ENCODE measurements at places on chromosomes 11 and 22.

DNA sequence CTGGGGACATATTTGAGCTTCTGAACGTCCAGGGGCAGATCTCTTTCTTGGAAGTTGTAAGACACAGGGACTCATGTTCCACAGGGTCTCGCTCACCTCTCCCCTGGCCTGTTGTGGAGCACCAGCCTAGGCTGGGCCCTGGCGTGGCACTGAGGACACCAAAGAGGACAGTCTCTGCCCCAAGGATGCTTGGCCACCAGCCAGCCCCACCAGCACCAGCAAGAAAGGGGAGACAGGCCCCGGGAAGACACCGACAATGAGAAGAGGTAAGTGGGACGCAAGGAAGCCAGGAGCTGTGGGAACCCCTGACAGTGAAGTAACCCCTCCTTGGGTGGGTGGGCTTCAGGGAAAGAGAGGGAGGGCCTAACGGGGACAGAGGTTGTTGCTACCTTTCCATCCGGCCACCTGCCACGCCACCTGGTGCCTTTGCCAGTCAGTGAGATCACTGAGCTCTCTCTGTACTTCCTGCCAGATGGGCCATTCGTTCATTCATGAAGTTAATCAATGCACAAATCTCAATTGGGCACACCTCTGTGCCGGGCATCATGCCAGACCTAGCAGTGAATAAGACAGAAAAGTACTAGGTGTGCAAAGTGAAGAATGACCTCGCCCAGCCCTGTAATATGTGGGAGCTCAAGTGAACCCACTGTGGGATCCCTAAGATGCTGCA, 11.1 kb downstream of the APOL5 start:
- no peak overlapping the region for H3K4me3 ChIP-seq
- H3K4me1 ChIP-seq, result no peaks in the 10 kb centered on the region
- DNase-seq, result no peak
- H3K36me3 ChIP-seq, result no peaks in the 10 kb centered on the region
- no peak overlapping the region for H3K27ac ChIP-seq

- H3K4me1 ChIP-seq, result no peaks in the 10 kb centered on the region
- no peak overlapping the region for H3K27ac ChIP-seq
- no peaks in the 10 kb centered on the region for H3K36me3 ChIP-seq
- peaks cover 30% of the 10 kb centered on the region for H3K27me3 ChIP-seq
Measured at GRCh38 chr11:120527111-120527761, 15.7 kb downstream of the GRIK4 start.

GRCh38 chr11:13861411-13861810, 101.1 kb upstream of the SPON1 start:
- H3K36me3 ChIP-seq, result peaks cover 3% of the 10 kb centered on the region
- peak overlapping the region; percentile 2 for H3K27ac ChIP-seq
- no peak overlapping the region for H3K4me3 ChIP-seq
- DNase-seq, result no peak

GRCh38 chr11:76209375-76209972, 3.2 kb upstream of the WNT11 start:
- peaks cover 46% of the 10 kb centered on the region for H3K27me3 ChIP-seq
- no peaks in the 10 kb centered on the region for H3K36me3 ChIP-seq
- DNase-seq, result peak; percentile 43

- H3K27ac ChIP-seq, result no peak overlapping the region
- H3K36me3 ChIP-seq, result no peaks in the 10 kb centered on the region
- H3K27me3 ChIP-seq, result peaks cover 13% of the 10 kb centered on the region
- no peak overlapping the region for H3K4me3 ChIP-seq
Measured at GRCh38 chr11:125465701-125466100, 30.4 kb downstream of the FEZ1 start.
